ENCODE measurements at places on chromosomes 1 and 21.

DNA sequence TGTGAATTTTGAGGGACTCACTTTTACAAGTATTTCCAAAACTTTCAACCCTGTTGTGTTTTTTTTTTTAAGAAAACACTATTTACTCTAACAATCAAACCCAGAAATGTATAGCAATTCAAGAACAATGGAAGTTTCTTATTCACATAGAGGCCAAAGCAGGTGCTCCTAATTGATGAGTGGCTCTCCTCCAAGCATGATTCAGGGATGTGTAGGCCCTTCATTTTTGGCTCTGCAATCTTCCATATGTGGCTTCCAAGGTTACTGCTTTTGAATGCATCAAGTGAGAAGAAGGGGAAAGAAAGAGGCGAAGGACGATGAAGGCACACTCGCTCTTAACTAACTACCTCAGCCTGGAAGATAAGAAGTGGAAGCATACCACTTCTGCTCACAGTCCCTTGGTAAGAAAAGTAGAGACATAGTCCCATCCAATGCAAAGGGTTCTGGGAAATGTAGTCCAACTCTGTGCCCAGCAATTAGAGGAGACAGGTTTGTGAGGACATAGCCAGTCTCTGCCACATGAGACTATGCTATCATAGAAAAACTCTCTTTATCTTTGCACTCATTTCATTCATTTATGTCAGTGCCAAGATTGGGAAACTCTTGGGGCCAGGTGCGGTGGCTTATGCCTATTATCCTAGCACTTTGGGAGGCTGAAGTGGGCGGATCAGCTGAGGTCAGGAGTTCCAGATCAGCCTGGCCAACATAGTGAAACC lies 46.0 kb downstream of the OPTC start:
- no peak for DNase-seq

- no peak for DNase-seq
Observed at GRCh38 chr1:83959824-83960498, 39.0 kb downstream of the TTLL7 start.

DNA sequence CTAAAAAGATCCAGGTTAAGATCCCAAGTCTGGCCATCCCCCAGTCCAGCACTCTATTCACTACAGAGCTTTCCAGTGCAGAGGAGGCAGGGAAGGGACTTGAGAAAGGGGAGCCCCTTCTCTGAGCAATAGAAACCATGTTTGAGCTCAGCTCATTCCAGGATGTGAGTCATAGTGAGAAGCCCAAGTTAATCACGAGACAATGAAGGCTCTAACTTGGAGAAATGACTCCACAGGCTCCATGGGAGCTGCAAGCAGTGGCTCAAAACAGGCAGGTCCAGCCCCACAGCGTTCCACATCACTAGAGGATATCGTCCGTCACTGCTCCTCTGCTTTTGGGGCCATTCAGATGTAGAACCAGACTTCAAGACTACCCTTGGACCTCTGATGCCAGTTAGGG lies 59.1 kb downstream of the CAMK2N1 start:
- no peak for DNase-seq

DNA sequence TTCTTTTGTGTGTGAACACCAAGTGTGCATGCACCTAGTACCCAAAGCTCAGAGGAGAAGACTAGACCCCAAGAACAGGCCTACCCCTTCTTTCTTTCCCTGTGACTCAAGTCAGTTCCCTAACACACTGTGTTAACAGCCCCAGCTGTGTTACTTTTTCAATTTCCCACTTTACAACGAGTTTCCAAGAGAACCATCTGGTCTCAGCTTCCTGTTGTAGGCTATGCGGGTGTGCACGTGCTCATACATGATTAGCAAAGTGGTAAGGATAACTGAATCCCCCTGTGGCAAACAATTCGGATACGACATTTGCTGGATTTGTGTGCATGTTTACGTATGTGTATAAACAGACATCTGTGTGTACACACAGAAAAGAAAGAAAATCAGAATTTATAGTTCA lies 17.9 kb downstream of the IFNAR2 start:
- no peak for DNase-seq

DNA sequence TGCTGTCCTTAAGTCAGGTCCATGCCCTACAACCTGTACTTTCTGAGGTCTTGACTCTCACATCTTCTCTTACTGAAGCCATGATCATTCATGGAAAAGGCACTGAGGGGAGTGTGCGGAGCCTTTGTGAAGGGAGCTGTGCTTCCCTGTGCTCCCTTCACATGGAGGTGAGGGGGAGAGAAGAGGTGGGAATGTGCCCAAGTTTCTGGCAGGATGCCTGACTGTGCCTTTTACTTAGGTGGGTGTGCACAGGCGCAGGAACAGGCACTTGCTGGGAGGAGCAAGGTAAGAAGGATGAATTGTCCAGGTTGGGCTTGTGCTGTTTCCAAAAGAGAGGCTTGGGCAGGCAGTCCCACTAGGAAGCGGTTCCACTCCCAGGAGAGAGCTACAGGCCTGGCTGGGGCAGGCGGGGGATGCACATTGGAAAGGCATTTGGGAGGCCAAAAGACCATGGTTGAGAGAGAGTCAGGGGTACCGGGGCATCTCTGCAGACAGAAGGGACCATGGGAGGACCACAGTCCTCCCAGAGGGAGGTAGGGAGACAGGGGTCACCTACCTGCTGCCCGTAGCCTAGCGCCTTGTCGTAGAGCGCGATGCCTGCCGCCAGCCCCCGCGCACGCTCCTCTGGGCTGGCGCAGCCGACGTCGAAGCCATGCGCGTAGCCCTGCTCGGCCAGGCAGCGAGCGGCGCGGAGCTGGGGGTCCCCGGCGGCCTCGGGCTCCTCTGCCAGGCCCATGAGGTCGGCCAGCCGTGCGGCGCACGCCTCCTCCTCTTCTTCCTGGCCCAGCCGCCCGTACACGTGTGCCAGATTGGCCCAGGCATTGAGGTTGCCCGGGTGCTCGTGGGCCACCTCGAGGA lies 853 bp downstream of the TTC22 start:
- no peak for DNase-seq

DNA sequence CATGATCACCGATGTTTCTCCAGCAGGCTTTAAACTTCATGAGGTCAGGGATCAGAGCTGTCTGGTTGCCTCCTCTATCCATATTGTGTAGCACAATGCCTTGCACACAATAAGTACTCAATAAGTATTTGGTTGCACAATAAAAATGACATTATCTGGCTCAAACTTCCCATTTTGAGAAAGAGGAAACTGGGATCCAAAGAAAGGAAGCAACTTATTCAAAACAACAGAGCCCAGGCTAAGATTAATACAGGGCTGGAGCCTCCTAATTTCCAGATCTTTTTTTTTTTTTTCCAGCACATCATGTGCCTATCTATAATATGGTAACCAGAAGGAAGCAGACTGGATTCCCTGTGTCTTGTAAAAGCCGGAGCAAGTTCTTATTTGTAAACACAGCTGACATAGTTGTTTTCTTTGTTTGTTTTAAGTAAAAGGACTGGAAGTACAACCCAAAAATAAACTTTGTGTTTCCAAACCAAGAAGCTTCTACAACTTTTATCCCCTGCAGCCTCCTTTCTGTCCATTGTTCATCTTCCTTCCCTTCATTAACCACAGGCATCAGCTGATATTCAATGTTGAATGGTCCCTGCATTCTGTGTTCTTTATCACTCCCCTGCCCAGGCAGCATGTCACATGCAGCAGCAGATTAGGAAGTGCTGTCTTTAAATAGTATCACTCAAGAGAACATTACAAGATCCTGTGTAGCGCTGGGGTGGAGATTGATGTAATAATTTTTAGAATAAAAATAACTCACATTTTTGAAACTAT lies 71.2 kb upstream of the HOOK1 start:
- no peak for DNase-seq

GRCh38 chr1:225146478-225146877 lies 217.0 kb downstream of the DNAH14 start:
- no peak for DNase-seq

DNA sequence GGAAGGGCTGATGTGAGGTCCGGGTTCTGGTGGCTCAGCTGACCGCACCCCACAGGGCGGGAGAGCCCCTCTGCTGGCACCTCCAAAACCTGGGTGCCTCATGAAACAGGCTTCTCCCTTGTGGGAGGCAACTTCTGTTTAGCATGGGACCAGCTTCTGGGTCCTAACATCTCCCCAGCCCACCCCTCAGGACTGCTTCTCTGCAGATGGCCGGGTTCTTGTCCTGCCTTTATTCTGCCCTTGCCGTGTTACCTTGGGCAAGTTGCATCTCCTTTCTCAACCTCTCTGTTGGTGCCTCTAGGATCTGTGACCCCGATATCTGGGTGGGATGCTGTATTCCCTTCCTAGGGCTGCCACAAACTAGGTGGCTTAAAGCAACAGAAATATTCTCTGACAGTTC lies 15.0 kb upstream of the TTC22 start:
- no peak for DNase-seq

GRCh38 chr1:17909634-17910033 lies 154.5 kb downstream of the ACTL8 start:
- no peak for DNase-seq

GRCh38 chr21:15164678-15165303 lies 100.0 kb upstream of the NRIP1 start:
- DNase-seq: no peak

- DNase-seq: no peak
Observed at GRCh38 chr1:173666646-173667045, 3.0 kb downstream of the ANKRD45 start.

DNA sequence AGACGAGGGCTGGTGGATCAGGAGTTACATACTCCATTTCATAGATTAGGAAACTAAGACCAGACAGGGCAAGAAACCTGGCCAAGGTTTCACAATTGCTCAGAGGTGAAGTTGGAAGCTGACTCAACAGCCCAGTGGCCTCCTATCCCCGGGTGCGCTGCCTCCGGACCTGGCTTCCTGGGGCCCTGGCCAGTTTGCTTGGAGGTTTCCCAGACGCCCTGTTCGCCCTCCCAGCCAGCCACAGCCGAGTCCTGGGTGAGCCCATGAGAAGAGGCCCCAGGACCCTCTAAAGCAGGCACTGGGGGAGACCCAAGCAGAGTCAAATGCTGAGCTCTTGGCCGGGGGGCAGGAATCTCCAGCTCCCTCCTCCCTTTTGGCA lies 180.1 kb downstream of the ZBTB18 start:
- DNase-seq: no peak

- DNase-seq: no peak
Observed at GRCh38 chr1:7294636-7295035, 476.5 kb upstream of the VAMP3 start.

GRCh38 chr1:226664413-226665101 lies 74.5 kb downstream of the ITPKB start:
- DNase-seq: no peak

GRCh38 chr1:180312926-180313325 lies 82.9 kb downstream of the LHX4 start:
- no peak for DNase-seq

GRCh38 chr1:214067853-214068703 lies 80.3 kb downstream of the PROX1 start:
- DNase-seq: no peak

- no peak for DNase-seq
Observed at GRCh38 chr1:13901039-13901438, 201.1 kb downstream of the PRDM2 start.

DNA sequence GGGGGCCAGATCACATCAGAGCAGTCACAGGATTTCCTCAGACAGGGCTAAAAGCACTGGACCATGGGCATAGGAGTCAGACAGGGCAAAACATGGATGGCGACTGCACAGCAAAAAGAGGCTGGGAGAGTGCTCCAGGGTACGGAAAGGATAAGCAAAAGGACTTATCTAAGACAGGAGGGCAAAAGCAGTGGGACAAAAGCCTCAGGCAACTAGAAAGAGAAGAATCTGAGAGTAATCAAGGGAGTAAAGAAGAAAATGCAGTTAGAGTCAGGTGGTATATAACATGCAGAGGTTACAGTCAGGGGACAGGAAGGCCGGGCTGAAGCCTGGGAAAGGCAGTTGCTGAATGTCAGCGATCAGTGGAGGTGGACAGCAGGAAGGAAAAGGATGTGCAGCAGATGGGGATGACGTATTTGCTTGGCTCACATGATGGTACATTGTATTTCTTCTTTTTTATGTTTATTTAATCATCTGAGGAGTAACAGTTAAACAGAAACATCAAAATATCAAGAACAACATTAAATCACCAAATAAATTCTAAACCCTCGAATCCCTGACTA lies 63.1 kb upstream of the CNN3 start:
- DNase-seq: no peak

DNA sequence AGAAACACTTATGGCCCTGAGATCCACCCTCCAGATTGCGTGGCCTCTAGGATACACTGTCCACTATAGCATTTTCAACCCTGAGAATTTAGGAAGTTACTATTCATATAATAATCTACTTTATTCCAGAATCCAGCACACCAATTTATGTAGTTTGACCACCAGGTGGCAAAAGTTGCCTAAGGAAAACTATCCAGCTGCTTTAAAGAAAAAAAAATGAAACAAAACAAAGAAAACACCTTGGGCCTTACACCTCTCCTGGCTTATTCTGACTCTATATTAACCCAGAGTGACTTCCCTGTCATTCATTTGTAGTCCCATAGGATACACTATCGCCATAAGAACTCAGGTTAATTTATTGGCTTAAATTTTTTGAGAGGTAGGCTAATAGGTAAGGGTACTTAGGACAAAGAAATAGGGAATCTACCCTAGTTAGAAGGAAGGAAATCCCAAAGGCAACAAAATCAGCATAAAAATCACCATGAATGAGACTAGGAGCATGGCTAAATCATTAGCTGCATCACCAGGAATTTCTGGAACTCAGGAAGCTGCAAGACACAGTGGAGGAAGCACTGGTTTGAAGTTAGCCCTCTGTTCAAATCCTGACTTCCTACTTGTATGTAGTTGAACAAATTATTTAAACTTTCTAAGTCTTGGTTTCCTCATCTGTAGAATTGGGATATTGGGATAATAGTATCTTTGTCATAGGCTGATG lies 107.5 kb downstream of the SPAG17 start:
- no peak for DNase-seq

DNA sequence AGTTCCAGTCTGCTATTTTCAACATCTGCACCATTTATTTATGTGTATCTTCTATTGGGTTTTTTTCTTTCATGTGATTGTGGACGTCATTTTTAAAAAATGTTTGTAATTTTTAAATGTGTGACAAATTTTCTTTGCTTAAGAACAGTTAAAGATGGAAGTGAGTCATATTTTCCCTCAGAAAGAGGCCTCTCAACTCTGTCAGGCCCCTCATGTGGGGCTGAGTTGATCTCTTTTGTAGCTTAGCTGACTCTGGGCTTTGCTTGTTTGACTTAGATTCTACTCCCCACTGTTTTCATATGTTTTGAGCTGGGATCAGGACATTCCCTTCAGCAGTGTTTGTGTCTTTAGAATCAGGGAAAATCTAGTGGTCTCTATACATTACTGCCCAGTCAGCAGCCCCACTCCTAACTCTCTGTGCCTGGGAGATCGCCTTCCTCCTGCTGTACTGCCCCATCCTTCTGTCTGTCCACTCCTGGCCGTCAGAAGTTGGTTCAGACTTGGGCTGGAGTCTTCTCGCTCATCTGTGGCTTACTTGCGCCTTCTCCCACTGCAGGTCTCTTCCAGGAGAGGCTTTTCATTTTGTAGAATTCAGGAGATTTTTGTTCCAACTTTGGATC lies 137.4 kb downstream of the DYRK1A start:
- DNase-seq: no peak

- no peak for DNase-seq
Observed at GRCh38 chr21:33831962-33832659, 83.5 kb downstream of the ATP5PO start.

All from right renal cortex interstitium (tissue), 3 donors.